ENCODE measurements at places on chromosomes 6 and 20.

DNA sequence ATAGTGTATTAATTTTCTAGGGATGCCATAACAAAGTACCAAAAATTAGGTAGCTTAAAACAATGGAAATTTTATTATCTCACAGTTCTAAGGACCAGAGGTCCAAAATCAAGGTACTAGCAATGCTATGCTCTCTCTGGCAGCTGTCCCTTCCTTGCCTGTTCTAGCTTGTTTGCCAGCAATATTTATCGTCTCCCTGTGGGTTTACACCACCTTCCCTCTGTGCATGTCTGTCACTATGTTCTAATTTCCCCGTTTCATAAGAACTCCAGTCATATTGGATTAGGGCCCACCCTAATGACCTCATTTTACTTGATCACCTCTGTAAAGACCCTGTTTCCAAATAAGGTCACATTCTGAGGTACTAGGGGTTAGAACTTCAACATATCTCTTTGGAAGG, 217.2 kb downstream of the IBTK start:
- no peak for DNase-seq

DNA sequence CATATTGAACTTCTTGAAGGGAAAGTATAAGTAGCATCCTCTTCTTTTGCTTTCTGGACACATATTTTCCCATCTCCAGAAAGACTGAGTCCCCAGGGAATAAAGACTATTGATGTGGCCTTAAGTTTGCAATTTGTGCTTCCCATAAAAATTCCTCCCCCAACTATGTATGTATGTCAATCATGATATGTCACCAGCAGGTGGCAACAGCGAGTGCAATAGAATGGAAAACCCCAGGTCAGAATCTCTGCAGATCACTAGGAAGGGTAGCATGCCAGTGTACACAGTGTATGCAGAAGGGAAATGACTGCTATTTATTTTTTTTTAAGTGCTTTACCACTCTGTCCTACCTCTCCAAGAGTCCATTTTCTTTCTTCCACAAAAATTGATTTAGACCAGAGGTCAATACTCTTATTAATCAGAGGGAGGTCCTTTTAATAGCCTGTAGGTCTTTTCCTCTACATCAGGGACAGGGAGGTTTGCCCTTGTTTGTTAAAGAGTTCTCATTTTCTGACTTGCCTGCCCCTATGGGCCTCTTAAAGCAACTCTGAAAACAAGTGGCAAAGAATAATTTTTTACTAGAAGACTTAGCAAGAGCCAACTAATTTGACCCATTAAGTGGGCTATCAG, 61.4 kb downstream of the BMP2 start:
- DNase-seq: no peak

DNA sequence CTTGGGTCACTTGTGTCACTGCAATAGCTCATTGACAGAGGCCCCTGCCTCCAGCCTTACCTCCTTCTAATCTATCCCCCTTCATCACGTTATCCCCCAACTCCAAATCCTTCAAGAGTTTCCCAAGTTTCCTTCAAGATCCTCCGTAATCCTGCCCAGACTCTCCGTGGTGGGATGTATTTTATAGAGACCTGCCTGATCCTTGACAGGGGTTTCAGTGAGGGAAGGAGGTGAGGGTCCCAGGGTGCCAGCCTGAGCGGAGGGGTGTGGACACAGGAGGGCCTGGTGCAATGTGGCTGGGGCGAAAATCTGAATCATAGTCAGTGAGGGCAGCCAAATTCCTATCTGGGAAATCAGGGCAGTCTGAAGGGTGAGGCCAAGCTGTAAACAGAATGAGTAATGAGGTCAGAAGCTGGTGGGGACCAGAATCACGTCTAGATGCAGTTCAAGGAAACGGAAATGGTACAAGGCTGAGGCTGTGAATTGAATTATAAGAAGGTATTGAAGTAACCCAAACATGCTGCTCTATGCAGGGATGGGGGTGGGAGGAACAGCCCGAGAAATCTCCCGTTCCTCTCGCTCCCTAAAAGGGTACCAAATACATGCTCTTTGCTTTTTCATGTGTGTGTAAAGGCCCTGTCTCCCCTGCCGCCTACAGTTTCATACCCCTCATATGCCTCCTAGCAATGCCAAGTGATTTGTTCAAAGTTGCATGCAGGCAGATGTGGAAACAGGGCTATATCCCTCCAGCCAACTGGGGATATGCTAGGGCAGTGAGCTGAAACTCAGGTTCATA, 35.4 kb upstream of the PIM1 start:
- no peak for DNase-seq

DNA sequence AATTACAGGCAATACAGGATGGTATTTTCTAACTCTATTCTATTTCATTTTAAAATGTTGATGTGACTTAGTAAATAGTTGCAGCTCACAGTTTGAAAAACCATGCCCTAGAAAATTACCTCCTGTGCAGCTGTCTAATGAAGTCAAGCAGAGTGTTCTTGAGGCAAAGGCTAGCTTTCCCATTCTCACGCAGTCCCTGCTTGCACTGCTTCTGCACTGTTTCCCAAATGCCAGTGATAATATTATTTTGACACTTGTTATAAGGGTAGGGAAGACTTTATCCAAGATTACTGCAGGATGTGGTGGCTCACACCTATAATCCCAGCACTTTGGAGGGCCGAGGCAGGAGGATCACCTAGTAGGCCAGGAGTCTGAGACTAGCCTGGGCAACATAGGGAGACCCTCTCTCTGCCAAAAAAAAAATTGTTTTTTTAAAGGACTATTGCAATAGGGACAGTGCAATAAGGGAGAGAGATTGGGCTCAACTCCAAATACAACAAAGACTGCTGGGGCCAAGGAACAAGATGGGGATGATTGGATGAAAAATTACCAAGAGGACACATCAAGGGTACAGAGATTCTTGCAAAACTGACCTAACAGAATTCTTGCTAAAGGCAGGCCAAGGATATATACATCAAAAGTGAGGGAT, 196.1 kb downstream of the LY86 start:
- no peak for DNase-seq

DNA sequence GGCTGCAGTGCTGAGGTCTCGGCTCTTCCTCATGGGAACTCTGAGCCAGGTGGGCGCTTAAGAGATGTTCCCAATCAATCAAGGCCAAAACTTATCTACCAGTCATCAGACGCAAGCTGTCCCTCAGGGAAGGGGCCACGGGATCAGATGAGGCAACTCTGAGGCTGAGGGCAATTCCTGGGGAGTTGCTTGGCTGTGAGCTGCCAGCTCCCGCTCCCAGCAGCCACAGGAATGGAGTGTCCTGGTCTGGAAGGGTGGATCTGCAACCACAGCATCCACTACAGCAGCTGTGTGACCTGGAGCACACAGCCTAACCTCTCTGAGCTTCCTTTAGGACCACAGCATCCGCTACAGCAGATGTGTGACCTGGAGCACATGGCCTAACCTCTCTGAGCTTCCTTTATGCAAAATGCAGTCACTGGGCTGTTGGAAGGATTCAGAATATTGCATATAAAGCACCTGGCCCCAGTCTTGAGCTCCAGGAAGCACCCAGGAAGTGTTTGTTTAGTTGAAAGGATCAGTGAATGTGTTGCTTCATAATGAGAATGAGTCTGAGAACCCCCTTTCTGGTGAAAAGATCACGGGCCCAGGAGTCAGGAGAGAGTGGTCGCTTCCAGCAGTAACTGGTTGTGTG, 60.9 kb downstream of the TFAP2C start:
- no peak for DNase-seq

DNA sequence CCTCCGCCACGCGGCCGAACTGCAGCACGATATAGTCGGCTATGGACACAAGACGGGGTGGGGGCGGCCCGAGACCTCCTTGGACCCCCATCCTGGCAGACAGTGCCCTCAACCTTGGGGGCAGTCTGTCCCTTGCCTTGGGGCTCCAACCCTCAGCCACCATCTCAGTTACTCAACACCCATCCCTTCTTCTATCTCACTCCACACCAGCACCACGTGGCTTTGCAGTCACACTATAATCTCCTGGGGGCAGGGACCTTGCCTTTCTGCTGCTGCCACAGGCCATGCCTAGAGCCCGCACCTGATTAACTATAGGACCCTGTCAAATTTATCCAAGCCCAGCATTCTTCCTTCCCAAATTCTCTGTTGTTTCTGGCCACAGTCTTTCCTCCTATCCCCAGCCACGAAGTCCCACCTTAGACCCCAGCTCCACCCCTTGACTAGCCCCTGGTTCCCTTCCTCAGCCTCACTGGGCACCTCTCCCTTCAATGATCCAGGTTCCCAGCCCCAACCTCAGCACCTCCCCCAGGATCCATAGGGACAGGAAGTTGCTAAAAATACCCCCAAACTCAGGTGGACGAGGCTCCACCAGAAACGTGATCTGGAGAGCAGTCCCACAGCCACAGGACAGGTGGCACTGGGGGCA, 1.7 kb upstream of the TEAD3 start:
- DNase-seq: no peak

DNA sequence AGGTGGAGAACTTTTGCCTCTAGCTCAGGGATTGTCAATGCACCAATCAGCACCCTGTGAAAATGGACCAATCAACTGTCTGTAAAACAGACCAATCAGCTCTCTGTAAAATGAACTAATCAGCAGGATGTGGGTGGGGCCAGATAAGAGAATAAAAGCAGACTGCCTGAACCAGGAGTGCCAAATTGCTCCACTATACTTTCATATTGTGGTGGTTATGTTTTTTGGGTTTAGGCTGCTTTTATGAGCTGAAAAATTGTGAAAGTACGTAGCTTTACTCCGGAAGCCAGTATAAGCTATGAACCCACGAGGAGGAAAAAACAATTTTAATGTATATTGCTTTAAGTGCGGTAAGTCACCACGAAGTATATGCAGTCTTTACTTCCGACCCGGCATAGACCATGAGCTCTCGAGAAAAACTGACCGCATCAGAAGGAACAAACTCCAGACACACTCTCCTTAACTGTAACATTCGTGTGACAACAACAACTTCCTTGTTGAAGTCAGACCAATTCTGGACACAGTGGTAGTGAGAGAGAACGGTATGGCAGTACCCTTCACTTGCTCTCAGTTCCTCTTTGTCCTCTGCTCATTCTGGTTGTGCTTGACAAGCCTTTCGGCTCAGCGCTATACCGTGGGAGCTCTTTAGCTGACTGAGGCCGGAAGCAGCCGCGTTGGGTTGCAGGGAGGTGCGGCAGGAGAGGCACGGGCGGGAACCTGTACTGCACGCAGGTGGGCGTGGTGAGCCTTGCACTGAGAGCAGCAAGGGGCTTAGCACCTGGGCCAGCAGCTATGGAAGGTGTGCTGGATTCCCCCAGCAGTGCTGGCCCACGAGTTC, 81.9 kb upstream of the E2F3 start:
- peak; percentile 18 for DNase-seq

GRCh38 chr20:3014662-3015061, 28.8 kb upstream of the GNRH2 start:
- no peak for DNase-seq

DNA sequence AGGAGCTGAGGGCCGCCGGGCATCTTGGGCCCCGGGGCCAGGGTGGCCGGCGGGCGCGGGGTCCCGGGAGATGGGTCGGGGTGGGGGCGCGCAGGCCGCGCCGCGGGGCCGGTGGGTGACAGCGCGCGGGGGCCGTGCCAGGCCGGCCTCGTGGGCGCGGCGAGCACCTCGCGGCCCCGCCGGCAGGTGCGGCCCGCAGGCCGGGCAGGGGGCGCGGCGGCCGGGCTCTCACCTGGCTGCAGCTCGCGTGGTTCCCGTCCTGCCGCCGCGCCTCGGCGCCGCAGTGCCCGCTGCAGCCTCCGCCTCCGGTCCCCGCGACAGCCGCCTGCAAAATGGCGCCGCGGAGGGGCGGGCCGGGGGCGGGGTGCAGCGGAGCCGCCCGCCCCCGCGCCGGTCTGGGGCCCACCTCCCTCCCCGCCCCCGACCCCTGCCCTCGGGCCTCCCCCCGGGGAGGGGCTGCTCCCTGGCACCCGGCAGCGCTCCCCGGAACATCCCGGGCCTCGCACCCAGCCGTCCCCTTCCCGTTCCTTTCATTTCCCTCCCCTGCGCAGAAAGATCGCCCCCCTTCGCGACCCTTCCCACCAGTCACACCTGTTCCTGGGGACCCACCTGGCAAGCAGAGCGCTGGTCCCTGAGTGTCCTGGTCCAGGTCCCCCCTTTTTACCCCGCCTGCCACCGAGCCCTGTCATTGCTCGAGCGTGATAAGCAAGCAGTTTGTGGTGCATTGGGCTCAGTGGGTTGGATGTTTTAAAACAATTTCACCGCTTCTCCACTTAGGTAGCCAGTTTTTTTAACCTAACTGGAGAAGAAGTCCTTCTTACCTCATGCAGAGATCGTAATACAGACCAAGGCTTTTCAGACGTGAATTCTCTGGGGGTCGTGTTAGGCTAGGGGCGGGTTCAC, at the start of gene SLC23A2:
TSS of gene SLC23A2 (minus strand) at position 337 of the 903 bp plus-strand sequence. CDS start 68,948 bp downstream, outside the sequence.
- no peak for DNase-seq

DNA sequence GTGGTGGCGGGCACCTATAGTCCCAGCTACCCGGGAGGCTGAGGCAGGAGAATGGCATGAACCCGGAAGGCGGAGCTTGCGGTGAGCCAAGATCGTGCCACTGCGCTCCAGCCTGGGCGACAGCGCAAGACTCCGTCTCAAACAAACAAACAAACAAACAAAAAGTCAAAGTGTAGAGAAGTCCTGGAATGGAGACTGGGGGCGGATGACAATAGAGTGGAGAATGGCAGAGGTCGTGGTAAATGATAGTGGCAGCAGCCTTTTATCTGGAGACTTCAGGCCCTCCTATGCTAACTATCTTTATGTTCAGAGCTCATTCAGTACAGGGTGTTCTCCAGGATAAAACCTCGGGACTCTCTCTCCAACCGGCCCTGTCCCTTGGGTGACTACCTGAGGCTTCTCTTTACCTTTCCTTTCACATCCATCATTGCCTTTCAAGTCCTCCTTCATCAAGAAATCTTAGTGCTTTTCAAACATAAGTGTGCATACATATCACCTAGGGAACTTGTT, 1.4 kb upstream of the FKBPL start:
- DNase-seq: no peak

DNA sequence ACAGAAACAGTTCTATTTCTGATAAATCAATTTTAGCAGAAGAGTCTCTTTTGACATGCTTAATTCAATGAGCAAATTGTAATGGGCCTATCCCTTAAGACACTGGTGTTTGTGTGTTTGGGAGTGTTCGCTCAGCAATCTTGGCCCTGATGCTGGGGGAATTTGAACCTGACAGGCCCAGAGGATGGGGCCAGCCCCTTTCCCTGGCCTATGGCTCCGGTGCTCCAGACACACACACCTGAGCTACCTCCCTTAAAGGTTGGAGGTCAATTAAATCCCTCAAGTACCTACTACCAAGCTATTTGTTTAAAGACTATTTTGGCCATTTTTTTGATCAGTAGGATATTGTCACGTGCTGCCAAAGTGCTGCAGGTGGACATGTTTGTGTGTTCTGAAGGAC, 549.3 kb downstream of the PRKN start:
- DNase-seq: no peak

- DNase-seq: no peak
These were observed 170.5 kb downstream of the GPX5 start for GRCh38 chr6:28696167-28696566.

DNA sequence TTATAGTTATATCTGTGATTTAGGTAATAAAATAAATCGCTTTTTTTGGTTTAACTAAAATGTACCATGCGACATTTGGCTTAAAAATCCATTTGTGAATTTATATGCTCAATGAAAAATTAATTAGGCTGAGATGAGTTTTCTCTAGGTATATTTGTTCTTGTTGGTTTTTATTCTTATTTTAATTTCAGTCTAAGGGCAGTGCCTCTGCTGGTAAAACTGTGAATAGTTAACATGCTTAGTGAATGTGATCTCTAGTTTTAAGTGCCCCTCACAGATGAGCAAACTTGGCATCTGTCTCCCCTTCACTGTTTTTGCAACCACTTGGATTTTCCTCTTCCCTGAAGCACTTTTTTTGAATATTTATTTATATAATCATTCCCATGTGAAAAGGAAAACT, 822.7 kb downstream of the GRIK2 start:
- no peak for DNase-seq

- no peak for DNase-seq
These were observed 1.9 kb downstream of the ABRACL start for GRCh38 chr6:139030228-139030963.
